ENCODE measurements at places on chromosomes 1 and 21.

DNA sequence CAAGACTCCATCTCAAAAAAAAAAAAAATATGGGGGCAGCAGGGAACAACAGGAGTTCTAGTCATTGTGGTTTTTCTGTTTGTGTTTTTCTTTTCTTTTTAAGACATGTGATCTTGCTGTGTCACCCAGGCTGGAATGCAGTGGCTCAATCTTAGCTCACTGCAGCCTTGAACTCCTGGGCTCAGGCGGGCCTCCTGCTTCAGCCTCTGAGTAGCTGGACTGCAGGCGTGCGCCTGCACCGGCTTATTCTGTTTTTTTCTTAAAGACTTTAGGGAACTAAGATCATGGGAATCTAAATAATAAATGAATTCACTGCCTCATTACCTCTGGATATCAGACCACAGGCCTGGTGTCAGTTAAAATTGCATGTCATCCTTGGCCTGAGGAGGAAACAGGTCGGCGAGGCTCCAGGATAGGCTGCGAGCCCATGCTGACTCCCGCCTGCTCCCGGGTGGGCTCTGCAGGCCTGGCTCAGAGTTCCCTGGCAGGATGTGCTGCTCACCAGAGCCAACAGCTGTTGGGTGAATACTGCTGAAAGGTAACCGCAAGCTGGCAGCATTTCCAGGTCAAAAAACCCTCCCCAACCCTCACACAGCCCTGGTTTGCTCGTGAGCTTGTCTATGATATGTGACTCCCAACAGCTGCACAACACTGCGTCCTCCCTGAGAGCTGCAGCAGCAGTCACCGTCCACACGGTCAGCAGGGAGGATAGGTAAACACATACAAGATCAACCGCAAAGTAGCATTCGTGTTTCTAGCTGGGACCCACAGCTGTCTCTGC, 58.1 kb downstream of the SCCPDH start:
- DNase-seq, result no peak

DNA sequence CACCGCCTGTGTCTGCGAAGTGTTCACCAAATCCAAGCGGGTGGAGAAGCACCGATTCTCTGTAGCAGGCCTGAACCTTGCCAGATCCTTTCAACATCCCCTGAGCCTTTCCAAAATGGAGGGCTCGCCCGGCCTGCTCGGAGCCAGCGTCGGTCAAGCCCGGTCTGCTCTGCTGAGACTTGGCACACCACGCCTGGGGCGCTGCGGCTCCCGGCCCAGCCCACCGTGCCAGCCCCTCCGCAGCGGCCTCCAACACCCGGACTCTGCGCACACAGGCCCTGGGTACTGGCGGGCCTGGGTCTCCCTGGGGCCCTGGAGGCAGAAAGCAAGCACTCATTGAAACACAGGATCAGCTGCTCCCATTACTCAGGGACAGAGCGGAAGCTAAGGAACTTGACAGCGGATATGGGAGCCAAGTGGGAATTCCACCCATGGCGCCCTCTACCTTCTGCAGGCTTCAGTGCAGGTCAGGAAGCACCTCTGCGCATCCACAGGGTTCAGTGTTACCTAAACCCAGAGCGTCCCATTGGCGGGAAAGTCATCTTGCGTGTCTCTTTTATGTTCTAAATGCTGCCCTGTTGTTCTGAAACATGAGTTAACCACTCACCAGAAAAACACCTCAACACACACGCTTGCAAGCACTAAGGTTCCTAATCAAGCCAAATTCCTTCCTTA, 159.9 kb downstream of the ZBTB18 start:
- DNase-seq, result no peak

DNA sequence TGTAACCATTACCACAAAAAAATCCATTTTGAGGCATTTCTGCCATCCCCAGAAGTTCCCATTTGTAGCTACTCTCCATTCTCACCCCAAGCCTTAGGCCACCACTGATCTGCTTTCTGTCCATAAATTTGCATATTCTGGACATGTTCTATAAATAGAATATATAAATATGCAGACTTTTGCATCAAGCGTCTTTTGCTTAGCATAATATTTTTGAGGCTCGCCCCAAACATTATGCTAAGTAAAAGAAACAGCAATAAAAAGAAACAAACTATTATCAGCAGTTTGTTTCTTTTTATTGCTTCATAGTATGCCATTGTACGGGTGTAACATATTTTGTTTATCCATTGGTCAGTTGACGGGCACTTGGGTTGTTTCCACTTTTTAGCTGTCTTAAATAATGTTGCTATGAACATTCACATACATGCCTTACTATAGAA, 7.9 kb downstream of the TFAP2E start:
- DNase-seq, result no peak

DNA sequence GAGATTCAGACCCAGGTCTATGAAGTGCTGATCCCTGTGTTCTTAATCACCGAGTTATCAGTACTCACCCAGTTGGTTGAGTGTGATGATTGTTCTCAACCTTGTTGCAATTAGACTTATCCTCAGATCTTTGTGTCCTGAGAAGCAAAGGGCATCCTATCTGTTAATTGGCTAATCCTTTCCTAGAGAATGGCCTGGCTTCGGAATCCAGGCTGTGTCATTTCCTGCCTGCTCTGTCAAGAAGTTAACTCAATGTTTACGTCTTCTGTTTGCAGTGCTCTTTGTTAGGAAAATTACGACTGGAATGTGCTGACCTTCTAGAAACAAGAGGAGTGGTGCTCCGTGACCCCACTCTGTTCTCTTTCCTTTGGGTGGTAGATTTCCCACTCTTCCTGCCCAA, 14.7 kb downstream of the GAS5 start:
- no peak for DNase-seq

DNA sequence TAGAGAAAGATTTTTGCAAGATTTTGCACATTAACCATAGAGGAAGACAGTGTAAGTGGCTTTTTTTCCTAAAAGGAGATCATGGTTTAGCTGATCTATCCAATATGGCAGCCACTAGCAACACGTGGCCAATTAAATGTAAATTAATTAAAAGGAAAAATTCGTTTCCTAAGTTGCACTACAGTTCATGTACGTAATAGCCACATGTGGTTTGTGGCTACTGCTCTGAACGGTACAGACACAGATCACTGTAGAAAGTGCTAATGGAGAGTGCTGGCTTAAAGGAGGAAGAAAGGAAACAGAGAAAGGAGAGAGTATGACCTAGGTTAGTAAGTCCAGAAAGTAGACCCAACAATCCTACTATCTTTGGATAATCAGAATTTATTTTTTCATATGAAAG, 170.8 kb downstream of the SIPA1L2 start:
- no peak for DNase-seq

GRCh38 chr1:170711682-170712081, 47.8 kb downstream of the PRRX1 start:
- no peak for DNase-seq

GRCh38 chr1:17834561-17835100, 79.5 kb downstream of the ACTL8 start:
- DNase-seq, result no peak
